ENCODE measurements at places on chromosomes 12 and 14.

DNA sequence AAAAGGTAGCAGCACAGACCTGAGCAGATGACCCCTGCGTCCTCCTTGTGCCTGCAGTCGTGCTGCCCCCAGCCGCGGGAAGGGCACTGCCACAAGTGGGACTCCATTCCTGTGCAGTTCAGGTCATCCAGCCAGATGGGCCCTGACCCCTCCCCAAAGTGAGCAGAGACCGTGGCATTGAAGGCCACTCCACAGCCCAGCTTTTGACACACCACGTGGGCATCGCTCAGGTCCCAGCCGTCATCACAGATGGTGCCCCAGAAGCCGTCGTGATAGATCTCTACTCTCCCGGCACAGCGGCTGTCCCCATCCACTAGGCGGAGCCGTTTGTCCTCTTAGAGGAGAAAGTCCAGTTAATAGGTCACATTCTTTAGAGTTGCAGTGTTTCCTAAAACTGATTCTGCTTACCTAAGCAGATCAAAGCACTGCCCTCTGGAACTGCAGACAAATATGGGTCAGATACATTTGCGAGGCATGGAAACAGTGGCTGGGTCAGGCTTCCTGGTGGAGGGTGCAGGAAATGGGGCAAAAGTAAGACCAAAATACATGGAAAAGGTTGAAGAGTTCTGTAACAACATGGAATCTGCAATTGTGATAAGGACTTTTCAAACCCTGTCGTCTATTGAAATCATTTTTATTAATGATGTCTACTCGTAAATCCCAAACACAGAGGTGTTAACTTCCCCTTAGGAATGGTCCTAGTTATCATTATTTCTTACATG is 69.4 kb downstream of the CD163L1 start:
- no peak for DNase-seq

DNA sequence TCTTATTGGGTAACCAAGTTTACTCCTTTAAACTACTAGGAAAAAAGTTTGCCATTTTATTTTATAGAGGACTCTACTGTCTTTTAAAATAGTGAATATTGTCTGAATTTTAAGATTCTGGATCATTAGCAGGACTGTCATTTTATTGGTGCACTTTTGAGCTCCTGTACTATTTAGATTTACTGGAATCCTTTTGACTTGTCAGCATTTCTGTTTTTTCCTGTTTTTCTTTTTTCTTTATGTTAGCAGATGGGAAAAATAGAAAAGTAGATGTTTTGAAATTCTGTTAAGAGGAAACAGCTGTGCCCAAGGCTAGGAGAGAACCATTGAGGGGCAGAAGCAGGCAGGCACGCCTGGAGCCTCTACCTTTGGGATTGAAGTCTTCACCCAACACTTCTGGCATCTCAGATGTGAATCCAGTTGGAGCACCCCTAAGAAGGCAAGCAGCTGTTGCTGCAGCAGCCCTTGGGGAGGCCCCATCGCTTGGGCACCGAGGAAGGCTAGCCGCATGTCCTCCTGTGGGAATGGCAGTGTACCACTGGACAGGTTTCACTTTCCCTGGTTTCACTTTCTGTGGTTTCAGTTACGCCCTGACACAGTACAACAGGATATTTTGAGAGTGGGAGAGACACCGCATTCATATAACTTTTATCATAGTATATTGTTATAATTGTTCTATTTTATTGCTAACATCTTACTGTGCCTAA is 11.5 kb downstream of the RIMKLB start:
- no peak for DNase-seq

GRCh38 chr14:57086271-57087162 is 182.2 kb downstream of the EXOC5 start:
- DNase-seq = no peak

DNA sequence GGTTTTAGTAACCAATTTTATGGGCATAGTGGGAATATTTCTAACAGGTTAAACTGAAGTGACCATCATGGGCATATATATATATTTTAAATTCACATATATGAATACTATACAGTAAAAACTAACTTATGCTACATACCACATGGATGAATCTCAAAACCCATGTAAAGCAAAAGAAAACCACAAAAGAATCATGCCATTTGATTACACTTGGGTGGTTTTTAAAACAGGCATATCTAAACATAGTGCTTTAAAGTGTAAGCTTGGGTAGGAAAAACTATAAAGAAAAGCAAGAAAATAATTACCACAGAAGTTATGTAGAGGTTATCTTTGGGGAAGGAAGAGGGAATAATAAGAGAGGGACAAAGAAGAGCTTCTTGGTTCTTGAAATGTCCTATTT is 326.1 kb downstream of the NAV3 start:
- no peak for DNase-seq

DNA sequence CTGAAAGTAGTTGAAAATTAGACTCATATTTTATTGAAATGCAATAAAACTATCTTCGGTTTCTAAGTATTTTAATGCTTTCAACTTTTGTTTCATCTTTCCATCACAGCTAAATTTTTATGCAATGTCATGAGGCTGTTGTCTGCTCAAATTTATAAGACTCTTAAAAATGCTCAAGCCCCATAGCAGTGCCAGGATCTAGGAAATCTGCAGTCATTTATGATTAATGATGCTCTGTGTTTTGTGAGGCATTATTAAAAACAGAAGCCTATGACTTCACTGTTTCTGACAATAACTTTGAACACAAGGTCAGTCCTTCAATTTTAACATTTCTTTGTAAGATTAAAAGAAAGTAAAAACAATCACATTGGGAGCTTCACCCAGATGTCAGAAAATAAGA is 112.5 kb downstream of the ALX1 start:
- no peak for DNase-seq

GRCh38 chr12:104063712-104064030 is 660 bp upstream of the HCFC2 start:
- no peak for DNase-seq

- DNase-seq = no peak
These were observed 40.6 kb downstream of the EP400 start for GRCh38 chr12:131990066-131990979.

DNA sequence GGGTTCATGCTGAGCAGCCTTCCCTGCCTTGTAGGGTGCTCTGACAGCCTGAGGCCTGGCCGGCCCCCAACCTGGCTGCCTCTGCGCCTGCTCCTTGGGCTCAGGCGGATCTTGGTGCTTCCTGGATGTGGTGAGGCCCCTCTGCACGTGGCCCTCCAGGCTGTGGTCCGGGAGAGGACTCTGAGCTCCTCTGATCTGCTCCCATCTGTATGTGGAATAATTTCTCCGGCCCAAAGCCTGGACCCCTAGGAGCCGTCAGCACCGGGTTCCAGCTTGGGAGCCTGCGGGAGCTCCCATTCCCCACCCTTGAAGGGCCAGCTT is 21.3 kb upstream of the EIF2B2 start:
- no peak for DNase-seq

GRCh38 chr12:59446116-59446515 is 149.7 kb upstream of the SLC16A7 start:
- no peak for DNase-seq

DNA sequence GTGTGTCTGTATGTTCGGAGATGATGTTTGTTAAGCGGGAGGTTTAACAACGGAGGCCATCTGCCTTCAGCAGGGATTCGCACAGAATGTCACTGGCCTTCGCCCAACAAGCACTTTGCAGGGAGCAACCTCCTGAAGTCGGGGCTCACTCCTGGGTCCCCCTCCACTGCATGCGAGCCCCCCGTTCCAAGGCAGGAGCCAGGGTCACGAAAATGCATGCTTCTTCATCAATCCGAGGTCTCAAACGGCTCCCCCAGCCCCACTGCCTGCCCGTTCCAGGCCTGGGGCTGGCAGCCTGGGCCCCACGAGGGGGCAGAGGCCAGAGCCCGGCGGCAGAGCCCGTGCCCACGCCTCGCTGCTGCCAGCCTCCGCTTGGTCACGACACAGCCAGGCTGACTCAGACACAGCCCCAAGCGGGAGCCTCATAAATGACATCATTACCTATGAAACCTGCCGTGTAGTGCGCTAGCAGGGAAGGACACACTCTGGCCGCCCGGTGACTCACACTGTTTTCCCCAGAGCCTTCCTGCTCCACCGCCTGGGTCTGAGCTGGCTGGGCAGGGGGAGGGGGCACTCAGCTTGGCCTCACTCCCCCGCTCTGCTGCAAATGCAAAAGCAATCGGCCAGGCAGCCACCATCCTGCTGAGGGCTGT is 169.5 kb upstream of the RTL1 start:
- no peak for DNase-seq

- DNase-seq = no peak
These were observed 158.4 kb upstream of the PLXNC1 start for GRCh38 chr12:93989949-93990348.

- DNase-seq = no peak
These were observed 1.6 kb downstream of the CEBPE start for GRCh38 chr14:23117371-23118020.

DNA sequence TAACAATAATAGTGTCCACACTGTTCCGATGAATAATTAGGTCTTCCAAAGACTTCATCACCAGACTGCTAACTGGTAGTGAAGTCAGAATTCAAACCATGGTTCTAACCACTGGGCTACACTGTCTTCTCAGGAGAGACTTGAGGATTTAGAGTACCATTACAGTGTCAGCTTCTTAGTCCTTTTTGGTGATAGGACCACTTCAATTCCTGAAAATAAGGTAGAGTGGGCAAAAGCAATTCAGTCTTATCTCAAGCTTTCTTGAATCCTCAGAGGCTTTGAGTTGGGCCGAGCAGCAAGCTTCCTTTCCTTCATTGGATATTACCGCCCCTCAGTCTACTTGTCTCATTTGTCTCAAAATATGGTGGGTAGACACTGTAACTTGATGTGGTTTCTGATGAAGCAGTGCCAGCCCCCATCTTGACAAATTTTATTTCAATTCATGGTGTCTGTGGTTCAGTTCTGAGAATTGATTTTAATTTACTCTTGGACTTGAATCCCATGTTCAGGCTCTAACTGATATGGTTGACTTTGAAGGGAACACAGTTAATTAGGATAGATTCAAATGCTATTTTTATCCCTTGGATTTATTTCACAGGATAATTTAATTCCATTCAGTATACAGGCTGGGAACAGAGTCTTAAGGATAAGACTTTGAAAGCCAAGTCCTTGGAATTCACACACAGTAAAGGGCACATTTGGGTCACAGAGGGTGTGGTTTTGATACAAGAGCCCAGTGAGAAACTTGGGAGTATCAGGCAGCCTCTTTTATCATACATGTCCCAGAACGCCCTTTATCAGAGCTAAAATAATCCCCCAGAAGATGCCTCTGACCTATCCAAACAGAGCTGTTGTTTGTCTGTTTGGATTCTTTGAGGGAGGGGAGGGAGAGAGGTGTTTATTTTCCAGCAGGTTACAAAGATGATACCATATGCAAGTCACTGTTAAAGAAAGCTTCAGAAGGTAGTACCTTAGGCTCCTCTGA is 167.3 kb downstream of the PRKCH start:
- DNase-seq = no peak

DNA sequence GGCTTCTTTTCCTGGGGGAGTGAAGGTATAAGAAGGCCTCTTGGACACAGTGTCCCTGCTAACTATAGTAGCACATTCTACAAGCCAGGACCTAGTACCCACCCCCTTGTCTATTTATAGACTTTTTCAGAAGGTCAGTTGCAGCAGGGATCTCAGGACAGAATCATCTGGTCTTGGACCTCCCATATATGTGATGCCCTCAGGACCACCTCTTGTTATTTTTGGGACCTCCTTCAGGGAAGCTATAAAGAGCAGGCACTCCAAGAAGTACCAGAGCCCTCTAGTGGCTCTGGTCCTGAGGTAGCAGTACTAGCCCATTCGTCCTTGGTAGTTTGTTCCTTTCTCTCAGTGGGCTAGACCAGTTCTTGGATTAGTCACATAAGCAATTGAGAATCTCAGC is 4.3 kb downstream of the COQ10A start:
- no peak for DNase-seq

- DNase-seq = no peak
These were observed 24.1 kb upstream of the PAPOLA start for GRCh38 chr14:96478119-96478518.

DNA sequence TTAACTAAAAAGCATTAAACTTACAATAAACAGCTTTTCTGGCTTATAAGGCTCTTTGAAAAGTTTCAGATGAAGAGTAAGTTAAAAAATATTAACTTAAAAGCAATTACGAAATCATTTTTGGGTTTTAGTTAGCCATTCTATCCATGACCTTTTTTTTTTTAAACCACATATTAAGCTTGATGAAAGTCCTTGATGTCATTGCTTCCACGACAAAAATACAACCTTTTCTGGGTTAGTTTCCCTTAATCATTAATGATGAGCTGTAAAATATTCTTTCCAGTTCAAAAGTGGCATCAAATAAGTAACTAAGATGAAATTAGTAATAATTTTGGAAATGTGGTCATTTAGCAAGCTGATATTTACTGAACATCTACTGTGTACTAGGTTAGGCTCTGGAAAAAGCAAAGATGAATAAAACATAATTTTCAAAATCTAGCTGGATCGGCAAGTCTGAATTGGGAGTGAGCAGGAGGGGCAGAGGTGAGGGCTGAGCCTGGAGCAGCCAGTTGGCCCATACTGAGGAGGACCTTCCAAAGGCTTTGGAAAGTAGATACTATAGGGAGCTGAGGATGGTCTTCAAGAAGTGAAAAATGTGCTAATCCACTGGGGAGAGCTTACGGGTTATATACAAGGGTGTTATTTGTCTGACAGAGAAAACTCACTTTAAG is 345.2 kb downstream of the ZFP36L1 start:
- DNase-seq = no peak

GRCh38 chr12:72297666-72298065 is 25.5 kb downstream of the TRHDE start:
- DNase-seq = no peak

DNA sequence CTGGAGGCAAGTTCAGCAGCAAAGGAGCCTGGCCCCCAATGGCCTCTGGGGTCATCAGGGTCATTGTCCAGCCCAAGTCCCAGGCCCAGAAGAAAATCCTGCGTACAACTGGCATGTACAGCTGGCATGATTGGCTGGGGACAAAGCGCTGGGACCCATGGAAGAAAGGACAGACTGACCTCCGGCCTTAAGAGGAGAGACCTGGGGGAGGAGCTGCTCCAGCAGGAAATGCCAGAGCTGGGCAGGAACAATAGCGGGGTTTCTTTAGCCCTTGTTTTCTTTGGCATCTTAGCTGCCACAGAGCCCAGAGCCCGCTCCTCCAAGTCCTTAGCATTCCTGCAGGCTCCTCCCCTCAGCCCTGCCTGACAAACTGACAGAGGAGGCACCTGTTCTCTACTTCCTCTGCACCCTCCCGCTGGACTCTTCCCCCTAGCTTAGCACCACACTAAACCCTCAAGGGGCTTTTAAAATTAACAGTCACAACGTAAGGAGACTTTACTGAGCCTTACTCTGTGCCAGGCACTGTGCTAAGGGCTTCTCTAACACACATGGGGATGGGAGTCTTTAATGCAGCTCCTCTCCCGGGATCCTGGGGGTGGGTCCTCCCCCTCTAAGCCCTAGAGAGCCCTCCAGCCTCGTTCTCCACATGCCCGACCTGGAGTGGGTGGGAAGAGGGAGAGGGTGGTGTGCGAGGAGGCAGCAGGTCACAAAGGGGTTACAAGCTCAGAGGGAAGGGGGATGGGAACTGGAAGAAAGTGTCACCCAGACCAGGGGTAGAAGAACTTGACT is 1.8 kb upstream of the AQP5 start:
- DNase-seq = no peak

- DNase-seq = no peak
These were observed 174.5 kb upstream of the RBM19 start for GRCh38 chr12:114140576-114140975.

GRCh38 chr14:65910108-65910786 is 497.7 kb downstream of the FUT8 start:
- DNase-seq = no peak
